ENCODE measurements at places on chromosomes 5 and 9.

DNA sequence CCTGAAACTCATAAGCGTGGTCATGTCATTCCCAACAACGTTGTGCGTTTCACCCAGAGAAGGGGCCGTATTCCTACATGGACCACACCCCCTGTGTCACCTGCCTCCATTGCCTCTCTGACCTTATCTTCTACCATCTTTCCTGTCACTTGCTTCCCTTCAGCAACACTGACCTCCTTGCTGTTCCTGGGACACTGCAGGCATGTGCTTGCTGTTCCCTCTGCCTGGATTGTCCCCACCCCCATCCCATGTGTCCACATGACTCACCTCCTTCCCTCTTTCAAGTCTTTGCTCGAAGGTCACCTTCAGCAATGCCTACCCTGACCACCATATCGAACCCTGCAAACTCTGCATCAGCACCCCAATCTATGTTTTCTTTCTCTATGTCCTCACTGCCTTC lies 133.2 kb upstream of the ZNF618 start:
- no peak for DNase-seq

DNA sequence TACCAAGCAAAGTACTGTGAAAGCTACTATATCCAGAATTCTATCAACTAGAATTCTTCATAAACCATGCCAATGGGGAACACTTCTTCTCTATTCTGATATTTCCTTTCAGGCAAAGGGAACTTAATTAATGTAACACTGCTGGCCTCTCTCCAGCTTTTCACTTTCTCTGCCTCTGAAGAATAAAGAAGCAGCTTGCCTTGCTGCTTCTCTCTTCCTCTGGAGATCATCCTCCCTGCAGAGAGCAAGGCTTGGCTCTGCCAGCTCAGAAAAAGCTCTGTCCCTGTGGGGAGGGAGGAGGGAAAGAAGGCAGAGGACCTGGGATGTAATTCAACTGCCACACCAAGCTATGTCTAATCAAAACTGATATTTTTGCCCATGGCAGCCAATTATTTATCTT lies 6.5 kb downstream of the CTNND2 start:
- DNase-seq: no peak

GRCh38 chr5:14236757-14237156 lies 93.6 kb downstream of the TRIO start:
- no peak for DNase-seq

DNA sequence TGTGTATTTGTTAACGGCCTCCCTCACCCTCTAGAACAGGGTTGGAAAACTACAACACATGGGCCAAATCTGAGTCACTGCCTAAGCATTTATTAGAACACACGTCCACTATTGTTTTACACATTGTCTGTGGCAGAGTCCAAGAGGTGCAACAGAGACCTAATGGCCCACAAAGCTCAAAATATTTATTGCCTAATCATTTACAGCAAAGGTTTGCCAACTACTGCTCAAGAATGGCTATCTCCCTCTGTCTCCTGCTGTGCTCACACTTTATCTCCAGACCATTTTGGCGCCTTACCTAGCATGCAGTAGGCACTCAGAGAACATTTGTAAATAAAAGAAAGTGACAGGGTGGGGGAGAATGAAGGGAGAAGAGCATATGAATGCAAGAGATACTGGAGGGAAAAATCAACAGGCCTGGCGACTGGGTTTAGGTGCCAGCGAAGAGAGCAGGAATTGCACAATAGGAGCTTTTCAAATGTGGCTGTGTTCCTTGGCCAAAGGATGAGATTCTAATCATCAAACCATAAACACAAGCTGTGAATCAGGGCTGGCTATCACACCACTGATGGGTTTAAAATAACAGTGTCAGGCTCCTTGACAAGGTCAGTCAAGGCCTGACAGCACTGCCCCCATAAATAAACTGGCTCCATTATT lies 80.3 kb downstream of the EPB41L4A start:
- DNase-seq: no peak
